Brain pericyte (primary cell): ENCODE measurements at places on chromosomes 13 and 19.

GRCh38 chr13:39847336-39847735 lies 191.9 kb downstream of the COG6 start:
- DNase-seq = no peak

GRCh38 chr13:44504116-44504515 lies 72.0 kb downstream of the TSC22D1 start:
- DNase-seq = no peak

DNA sequence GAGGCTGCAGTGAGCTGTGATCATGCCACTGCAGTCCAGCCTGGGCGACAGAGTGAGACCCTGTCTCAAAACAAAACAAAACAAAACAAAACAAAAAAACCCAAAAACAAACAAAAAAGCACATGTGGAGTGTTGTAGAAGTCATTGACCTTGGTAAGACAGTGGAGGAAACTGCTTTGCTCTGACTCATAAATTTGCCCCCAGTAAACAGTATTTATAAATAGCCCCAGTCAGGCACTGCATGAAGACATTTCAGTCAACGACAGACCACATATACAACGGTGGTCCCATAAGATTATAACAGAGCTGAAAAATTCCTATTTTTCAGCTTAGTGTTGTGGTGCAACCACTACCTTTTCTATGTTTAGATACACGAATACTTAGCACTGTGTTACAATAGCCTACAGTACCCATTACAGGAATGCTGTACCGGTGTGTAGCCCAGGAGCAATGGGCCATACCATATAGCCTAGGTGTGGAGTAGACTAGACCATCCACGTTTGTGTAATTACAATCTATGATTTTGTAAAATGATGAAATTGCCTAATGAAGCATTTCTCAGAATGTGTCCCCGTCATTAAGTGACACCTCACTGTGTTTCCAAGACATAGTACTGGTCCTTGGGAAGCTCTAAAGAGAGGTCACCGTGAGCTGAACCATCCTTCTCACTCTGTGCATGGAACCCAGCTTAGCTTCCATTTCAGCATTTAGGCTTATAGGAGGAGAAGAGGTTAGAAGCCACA lies 1.1 kb downstream of the ARL11 start:
- no peak for DNase-seq

GRCh38 chr19:7509625-7510024 lies 6.3 kb upstream of the ZNF358 start:
- DNase-seq = no peak

DNA sequence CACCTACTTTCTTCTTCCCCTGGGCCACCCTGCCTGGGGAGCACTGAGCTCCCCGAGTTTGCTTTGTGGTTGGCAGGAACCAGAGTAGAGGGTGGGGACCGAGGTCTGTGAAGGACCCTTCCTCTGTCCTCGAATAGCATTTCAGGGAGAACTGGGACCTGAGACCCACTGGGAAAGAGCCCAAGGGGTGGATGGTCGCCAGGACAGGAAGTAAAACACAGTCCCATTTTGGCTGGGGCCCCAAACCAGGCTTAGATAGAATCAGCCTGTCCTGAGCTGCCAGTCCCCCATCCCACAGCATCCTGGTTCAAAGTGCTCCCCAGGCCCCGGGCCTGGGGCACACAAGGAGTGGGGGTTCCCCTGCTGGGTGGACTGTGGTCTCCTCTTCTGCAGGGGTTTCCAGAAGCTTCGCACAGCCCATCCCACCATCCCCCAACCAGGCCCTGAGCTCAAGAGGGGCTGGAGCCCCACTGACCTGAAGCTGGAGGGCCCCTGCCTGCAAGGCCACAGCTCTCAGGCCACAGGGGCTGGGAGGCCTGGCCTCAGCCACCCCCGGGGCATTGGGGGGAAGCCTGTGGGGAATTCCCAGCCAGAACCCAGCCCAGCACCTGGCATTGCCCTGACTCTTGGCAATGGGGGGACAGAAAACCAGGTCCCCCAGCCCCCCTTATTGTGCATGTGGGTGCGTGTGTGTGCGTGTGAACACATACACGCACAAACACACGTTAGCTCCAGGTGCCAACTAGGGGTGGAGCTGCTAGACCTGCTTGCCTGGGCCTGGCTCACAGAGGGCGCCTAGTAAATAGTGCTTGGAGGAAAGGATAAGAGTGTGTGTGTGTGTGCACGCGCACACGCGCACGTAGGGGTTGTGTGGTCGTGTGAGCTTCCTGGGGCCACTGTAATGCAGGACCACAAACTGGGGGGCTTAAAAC lies 995 bp upstream of the MKNK2 start:
- no peak for DNase-seq

DNA sequence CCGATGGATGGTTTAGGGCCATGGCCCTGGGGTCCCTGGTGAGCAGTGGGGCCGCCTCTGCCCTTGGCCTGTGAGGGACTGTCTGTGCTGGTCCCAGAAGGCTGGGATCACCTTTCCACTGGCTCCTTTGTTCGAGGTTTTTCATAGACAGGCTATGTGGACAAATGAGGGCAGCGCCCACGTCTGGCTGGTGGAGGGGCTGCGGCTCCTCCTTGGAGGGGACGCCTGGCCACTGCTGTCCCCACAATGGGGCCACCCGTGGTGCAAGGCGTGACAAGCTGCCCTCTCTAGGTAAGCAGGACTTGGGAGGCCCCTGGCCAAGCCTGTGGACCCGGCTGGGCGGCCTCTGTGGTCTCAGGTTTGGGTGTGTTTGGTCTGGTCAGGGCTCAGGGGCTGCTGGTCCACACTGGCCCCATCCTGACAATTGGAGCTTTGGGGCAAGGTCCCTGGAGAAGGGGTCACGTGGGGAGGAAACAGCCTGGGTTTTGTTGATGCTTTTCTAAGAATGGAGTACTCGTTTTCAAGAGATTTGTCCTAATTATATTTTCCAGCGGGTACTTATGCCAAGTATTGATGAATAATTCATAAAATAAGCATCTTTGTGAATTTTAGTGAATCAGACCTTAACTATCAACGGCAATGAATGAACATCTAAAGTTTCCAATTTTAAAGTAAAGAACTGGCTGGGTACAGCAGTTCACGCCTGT lies 33.3 kb downstream of the MCF2L start:
- no peak for DNase-seq

- DNase-seq = no peak
Measured at GRCh38 chr13:43089912-43090498, 66.6 kb downstream of the DNAJC15 start.

DNA sequence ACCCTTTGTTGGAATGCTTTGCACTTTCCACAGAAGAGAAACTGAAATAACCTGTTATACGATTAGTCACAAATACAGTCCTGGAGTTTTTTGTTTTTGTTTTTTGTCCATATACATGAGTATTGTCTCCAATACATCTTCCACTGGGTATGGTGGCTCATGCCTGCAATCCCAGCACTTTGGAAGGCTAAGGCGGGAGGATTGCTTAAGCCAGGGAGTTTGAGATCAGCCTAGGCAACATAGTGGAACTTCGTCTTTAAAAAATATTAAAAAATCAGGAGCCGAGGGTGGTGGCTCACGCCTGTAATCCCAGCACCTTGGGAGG lies 25.0 kb downstream of the AP2S1 start:
- no peak for DNase-seq

GRCh38 chr13:30526612-30527495 lies 61.1 kb upstream of the HMGB1 start:
- DNase-seq = no peak

DNA sequence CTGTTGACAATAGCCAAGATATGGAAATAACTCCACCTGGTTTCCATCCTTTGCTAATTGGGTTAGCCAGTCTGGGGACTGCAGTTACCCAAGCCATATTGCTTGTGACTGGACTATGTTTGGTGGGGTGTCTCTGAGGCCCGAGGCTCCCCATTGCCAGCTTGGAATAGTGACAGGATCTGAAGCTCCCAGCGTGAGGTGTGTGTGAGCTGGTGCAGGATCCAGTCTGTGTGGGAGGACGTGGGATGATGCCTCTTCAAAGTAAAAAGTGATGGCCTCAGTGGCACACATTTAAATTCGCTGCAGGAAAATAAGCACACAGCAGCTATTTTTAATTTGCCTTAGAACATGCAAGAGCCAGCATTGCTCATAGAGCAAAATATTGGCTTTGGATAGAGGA lies 75.0 kb downstream of the TEX26 start:
- DNase-seq = no peak

- no peak for DNase-seq
Measured at GRCh38 chr19:43789029-43789428, 8.3 kb upstream of the KCNN4 start.

GRCh38 chr13:113405481-113406300 lies 41.8 kb upstream of the GRTP1 start:
- no peak for DNase-seq

GRCh38 chr19:50831026-50831396 lies 2.4 kb downstream of the KLK15 start:
- DNase-seq = no peak

- DNase-seq = no peak
Measured at GRCh38 chr13:52599037-52599847, 43.0 kb upstream of the HNRNPA1L2 start.

DNA sequence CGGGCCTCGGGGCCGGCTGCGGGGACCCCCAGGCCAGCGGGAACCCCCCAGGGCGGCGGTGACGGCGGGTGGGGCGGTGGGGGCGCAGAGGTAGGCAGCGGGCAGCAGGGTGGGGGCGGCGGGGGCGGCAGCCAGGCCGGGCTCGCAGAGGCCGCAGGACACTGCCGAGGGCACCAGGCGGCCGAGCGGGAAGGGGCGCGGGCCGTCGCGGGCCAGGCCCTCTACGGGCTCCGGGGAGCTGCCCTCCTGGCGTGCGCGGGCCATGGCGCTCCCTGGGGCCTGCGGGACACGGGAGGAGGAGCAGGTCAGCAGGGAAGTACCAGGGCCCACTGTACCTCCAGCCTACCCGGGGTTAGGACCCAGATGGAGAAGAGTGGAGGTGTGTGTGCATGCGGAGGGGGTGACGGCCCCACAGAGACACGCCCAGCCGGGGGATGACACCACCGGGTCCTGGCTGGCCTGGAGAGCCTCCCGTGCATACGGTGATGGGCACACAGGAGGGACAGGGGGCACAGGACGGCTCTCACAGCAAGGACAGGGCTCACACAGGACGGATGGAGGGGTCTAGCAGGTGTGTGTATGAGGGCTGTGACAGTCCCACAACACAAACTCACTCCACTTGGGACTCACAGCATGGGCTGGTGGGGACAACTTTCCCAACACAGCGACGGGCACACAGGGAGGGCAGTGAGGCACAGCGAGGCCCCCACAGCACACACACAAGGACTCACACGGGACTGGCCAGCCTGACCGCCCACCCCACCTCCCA lies 2.6 kb downstream of the BBC3 start:
- DNase-seq = no peak

GRCh38 chr19:37986048-37986750 lies 79.2 kb downstream of the SIPA1L3 start:
- DNase-seq = no peak

- no peak for DNase-seq
Measured at GRCh38 chr13:48404952-48405351, 8.0 kb downstream of the LPAR6 start.

GRCh38 chr19:7970716-7971448 lies 27.4 kb upstream of the TIMM44 start:
- DNase-seq = no peak

DNA sequence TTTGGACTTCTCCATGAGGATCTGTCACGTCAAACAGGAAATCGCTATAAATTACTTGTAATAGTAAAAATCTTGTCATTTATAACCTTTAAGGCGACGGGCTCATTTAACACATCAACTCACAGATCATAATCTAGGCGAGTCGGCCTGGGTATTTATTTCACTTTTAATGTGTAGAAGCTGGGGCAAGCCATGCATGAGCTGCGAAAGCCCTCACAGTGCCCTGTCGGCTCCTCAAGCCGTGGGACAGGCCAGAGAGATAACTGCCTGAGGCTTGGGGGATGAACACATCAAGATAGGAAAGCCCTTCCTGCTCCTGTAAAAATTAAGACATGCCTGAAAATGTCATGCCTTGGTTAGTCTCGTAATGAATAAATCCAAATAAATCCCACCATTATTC lies 30.8 kb downstream of the SOX1 start:
- no peak for DNase-seq

- DNase-seq = no peak
Measured at GRCh38 chr19:35908973-35909683, 1.0 kb upstream of the TYROBP start.

GRCh38 chr13:20206698-20207235 lies 14.0 kb upstream of the GJB2 start:
- no peak for DNase-seq

DNA sequence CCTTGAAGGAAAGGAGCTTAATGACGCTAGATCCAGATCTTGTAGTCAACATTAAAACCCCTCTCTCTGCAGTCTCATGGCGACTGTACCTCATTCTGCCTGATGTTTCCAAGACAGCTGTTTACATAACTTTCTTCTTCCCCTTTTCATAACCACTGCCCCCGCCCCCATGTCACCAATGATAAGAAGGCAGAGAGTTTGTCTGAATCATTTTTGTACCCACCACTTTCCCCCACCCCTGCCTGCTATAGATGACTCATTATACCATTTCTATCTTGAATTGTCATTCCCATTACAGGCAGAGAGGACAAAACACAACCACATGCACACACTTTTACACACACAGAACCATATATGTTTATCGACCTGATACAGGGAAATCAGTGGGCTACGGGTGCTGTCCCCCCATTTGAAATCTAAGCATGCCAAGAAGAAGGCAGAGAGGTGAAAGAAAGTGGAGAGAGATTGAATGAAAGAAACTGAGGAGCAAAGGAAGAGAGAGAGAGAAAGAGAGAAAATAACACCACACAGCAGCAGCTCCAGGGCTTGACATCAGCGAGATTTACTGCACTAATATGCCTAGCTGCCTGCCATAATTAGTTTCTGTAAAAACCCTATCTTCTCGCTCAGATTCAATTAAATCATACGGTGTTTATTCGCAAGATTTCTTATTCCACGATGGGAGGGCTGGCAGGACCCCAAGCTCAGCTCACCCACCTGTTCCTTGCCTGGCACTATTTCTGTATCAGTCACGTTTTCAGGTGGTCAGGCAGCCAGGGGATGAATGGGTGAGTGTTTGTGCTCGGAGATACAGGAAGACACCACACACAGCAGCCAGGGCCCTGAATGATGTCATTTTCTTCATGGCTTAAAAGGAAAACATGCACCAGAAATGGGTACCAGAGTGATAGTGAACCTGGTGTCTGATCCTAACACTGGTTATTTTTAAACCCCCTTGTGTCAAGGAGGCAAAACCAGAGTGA lies 114.3 kb upstream of the SERP2 start:
- no peak for DNase-seq

DNA sequence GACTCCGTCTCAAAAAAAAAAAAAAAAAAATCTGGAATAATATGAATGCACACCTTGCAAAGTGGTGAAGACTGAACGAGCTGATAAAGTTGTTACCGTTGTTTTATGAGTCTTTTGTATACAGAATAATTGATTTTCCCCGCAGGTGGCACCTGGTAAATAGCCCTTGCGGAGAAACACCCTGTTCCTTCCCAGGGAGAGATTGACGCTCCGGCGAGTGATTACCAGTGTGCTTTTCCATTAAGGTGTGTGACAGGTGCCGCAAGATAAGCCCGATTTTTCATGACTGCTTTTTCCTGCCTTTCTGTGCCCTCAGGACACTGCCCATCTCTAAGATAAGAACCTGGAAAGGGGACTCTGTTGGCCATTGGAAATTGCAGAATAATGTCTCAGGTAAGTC lies 943 bp downstream of the ZNF302 start:
- DNase-seq = no peak

- no peak for DNase-seq
Measured at GRCh38 chr19:39557811-39558623, 18.1 kb upstream of the EID2 start.
